CD4-positive, alpha-beta T cell (primary cell): ENCODE measurements at places on chromosomes 7 and 10. TPM values are rescaled to one million over a fixed set of nuclear protein-coding genes. Genes with fewer than 3 reads are reported as not detected.

DNA sequence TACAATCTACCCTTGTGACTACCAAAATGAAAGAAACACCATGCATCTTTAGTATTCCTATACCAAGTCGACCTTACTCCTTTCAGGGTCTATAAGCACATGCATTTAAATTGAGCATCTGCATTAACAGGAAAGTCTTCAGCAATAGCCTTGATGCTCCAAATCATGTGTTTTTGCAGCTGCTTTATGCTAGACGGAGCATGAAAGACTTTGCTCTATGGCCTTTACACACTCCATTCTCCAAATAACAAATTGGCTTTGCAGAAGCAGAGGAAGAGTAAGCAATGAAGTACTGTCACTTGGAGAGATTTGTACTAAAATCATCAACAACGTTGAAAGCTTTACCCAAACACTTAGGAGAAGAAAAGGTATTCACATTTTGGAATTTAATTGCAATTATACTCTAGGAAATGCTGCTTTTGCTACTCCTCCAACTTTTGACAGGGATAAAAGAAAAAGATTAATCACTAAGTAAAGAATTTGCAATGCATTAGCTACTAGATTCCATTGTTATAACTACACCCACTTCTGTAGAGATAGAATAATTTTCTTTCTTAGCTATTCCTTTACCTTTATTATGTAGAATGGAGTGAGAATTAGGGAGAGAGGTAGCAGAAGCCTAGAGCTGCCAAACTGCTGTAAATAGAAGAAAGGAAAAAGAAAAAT is 131.8 kb downstream of the SEMA3E start:
- DNase-seq: no peak
- H3K4me1 ChIP-seq: no peaks in the 10 kb centered on the region
- no peak overlapping the region for H3K4me3 ChIP-seq
- H3K27me3 ChIP-seq: no peaks in the 10 kb centered on the region
- H3K27ac ChIP-seq: no peak overlapping the region
- no peaks in the 10 kb centered on the region for H3K36me3 ChIP-seq

- H3K4me3 ChIP-seq: no peak overlapping the region
- DNase-seq: no peak
- no peaks in the 10 kb centered on the region for H3K27me3 ChIP-seq
- H3K4me1 ChIP-seq: no peaks in the 10 kb centered on the region
These were observed 277.0 kb downstream of the MALRD1 start for GRCh38 chr10:19325581-19325980.

- H3K27me3 ChIP-seq: no peaks in the 10 kb centered on the region
These were observed 52.6 kb downstream of the SYPL1 start for GRCh38 chr7:106059556-106059955.

DNA sequence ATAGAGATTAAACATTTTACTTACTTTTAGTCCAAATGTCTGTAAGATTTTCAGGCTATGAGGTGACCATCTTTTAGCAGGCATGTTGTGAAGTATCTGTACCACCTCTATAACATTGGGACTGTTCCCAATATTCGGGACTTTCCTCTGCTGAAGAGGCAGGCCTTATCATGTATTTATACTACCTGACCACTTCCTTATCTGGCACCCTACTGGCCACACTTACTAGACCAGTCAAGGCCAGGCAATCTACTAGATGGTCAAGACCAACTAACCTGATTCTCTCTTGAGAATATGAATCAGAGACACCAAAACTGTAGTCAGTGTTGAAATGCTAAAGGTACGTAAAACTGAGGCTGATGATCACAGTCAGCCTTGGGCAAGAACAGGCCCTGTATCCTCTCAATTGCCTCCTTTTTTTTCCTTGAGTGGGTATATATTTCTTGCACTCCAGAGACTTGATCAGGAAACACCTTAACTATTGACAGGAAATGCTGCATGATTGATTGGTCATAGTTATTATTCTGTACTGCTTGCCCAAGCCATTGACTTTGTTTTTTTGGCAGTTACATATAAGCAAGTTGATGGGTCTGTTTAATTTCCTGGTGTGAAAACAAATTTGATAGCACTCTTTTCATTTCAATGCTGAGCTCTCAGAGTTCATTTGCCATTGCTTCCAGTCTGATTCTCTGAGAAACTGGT is 5.2 kb upstream of the PRKAR2B start:
- no peaks in the 10 kb centered on the region for H3K27me3 ChIP-seq
- no peaks in the 10 kb centered on the region for H3K36me3 ChIP-seq
- DNase-seq: no peak
- no peak overlapping the region for H3K4me3 ChIP-seq
- H3K27ac ChIP-seq: no peak overlapping the region

DNA sequence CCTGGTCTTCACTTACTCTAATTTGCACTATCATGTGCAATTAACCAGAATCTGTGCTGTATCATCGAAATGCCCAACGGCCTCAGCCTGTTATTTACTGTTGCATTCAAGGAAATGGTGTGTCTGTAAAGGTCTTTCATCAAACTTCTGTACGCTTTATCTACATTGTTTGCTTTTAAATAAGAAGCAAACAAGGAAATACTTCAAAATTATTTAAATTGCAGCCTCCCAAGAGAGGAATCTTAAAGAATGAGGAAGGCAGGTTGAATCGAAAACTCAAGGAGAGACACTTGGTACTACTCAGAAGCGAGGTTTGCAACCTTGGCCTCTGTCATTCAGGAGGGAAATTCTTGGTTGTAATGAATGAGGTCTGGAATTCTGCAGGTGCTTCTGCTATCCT is 40.7 kb downstream of the MGAM start:
- no peaks in the 10 kb centered on the region for H3K36me3 ChIP-seq
- H3K27ac ChIP-seq: no peak overlapping the region
- no peak overlapping the region for H3K4me3 ChIP-seq
- no peak for DNase-seq
- peaks cover 6% of the 10 kb centered on the region for H3K27me3 ChIP-seq
- H3K4me1 ChIP-seq: no peaks in the 10 kb centered on the region

DNA sequence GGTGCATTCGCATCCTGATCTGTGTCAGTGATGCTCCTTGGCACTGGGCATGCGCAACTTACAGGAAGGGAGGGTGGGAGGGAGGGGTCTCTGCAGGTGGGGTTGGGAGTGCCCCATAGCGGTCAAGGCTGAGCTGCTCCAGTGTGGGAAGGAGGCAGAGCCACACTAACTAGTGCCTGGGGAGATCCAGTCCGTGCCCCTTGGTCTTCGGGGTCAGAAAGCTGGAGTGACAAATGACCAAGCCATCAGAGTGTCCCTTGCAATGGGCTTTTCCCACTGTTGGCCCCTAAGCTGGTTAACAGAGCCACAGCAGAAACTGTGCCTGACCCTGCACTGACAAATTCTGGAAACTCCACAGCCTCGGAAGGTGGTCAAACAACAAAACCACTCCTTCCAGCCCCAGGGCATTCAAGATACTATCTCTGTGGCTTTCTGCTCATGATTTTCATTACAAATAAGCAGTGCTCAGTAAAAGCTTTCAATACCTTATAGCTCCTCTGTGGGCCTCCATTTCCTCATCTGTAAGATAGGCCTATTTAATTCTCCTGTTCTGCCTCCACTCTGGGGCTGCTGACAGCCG is 138.1 kb upstream of the UNC5B start:
- H3K36me3 ChIP-seq: no peaks in the 10 kb centered on the region
- H3K27ac ChIP-seq: no peak overlapping the region
- no peak for DNase-seq
- no peak overlapping the region for H3K4me3 ChIP-seq
- no peaks in the 10 kb centered on the region for H3K27me3 ChIP-seq
- H3K4me1 ChIP-seq: no peaks in the 10 kb centered on the region

DNA sequence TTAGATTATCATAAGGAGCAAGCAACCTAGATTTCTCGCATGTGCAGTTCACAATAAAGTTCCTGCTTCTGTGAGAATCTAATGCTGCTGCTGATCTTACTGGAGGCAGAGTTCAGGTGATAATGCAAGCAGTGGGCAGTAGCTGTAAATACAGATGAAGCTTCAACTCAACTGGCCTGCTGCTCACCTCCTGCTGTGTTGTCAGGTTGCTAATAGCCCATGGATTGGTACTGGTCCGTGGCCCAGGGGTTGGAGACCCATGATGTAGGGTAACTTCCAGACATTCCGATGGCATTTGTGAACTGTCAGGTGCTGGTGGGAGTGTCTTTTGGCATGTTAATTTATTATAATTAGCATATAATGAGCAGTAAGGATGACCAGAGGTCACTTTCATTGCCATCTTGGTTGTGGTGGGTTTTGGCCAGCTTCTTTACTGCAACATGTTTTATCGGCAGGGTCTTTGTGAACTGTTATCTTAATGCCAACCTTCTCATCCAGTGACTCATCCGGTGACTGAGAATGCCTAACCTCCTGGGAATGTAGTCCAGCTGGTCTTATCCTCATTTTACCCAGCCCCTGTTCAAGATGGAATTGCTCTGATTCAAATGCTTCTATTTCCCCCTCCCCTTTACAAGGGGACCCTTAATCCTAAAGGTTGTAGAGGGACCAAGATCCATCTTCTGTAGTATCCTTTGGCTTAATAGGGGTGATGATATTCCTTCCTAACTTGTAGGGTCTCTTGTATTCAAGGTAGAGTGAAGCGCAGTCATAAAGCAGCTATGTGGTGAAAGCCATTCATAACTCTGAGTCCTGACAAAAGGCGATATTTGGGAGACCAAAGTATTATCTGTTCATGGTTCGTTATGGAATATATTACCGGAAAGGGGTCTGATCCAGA is 165.8 kb downstream of the CCSER2 start:
- no peaks in the 10 kb centered on the region for H3K4me1 ChIP-seq
- H3K27me3 ChIP-seq: no peaks in the 10 kb centered on the region
- no peak overlapping the region for H3K27ac ChIP-seq
- DNase-seq: no peak

DNA sequence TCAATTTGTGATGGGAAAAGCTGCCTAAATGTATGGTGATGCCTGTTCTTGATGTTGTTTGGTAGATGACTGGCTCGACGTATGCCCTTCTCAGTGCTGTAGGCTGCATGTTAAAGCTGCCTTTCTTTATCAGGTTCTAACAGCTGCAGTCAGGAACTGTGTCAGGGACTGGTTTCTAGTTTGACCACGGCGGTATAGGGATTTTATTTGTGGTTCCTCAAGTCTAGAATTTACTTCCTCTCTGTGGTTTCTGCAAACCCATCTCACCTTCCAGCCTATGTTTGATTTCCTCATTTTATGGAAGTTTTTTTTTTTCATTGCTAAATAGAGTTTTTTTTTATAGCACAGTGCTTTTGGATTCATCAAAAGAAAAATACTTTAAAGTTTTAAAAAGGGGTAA is 26.5 kb downstream of the LMTK2 start:
- no peak overlapping the region for H3K4me3 ChIP-seq
- H3K27ac ChIP-seq: no peak overlapping the region
- H3K27me3 ChIP-seq: no peaks in the 10 kb centered on the region
- H3K36me3 ChIP-seq: peaks cover 10% of the 10 kb centered on the region

DNA sequence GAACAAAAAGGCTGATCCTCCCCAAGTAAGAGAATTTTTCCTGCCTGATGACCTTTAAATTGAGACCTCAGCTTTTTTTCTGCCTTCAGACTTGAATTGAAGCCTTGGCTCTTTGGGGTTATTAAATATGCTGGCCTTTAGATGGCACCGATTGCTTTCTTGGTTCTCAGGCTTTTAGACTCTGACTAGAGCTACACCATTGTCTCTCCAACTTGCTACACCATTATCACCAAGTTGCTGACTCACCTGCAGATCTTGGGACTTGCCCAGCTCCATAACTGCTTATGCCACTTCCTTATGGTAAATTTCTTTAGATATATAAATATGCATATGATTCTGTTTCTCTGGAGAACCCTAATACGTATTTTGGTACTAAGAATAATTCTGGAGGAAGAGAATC is 3.1 kb upstream of the ABCA13 start:
- H3K4me1 ChIP-seq: no peaks in the 10 kb centered on the region
- H3K36me3 ChIP-seq: no peaks in the 10 kb centered on the region
- H3K4me3 ChIP-seq: no peak overlapping the region

GRCh38 chr7:116249969-116250553 is 39.7 kb downstream of the TES start:
- no peak for DNase-seq
- H3K36me3 ChIP-seq: peaks cover 73% of the 10 kb centered on the region
- H3K27me3 ChIP-seq: no peaks in the 10 kb centered on the region
- H3K4me1 ChIP-seq: no peaks in the 10 kb centered on the region
- H3K27ac ChIP-seq: no peak overlapping the region

DNA sequence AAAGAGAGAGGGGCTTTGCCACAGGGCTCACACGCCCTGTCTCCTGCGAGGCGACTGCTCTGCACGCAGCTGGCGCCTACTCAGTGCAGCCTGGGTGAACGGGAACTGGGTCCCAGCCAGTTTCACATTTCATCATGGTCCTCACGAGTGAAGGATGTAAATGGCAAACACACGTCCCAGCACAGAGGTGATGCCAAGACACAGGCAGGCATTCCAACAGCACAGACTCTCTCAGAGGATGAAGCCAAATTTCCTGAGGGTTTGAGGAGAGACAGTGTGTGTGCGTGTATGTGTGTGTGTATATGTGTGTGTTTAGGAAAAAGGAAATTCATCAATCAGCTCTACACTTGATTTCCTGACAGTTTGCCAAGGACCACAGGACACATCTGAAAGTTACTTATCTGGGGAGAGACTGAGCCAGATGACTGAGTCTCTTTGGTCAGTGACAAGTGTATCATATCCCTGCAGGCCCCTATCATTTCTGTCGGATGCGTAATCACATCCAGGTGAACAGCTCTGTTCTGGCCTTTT is 53.9 kb downstream of the CHST15 start:
- H3K4me1 ChIP-seq: peaks cover 12% of the 10 kb centered on the region
- no peak overlapping the region for H3K4me3 ChIP-seq
- DNase-seq: no peak

DNA sequence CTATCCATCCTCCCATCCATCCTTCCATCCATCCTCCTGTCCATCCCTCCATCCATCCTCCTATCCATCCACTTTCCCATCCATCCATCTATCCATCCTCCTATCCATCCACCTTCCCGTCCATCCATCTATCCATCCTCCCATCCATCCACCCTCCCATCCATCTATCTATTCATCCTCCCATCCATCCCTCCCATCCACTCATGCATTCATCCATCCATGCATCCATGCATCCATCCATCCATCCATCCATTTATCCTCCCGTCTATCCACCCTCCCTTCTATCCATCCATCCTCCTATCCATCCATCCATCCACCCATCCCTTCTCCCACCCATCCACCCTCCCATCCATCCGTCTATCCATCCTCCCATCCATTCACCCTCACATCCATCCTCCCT is 25.2 kb upstream of the PSMG3 start:
- no peak overlapping the region for H3K27ac ChIP-seq
- H3K4me3 ChIP-seq: no peak overlapping the region
- peaks cover 32% of the 10 kb centered on the region for H3K27me3 ChIP-seq
- H3K4me1 ChIP-seq: peaks cover 24% of the 10 kb centered on the region

- no peaks in the 10 kb centered on the region for H3K36me3 ChIP-seq
- DNase-seq: no peak
- H3K4me1 ChIP-seq: no peaks in the 10 kb centered on the region
- no peaks in the 10 kb centered on the region for H3K27me3 ChIP-seq
- H3K4me3 ChIP-seq: no peak overlapping the region
These were observed 282.0 kb downstream of the SEC23IP start for GRCh38 chr10:120174491-120174890.

IQUB gene
- total RNA-seq: not detected

PNLIPRP3 gene
- total RNA-seq: not detected

TMEM184A gene
- total RNA-seq: not detected

RBP4 gene
- not detected for total RNA-seq

MMD2 gene
- not detected for total RNA-seq

GRID2IP gene
- 0.39 TPM for total RNA-seq

GIMAP8 gene
- total RNA-seq: 3.8 TPM

NXPH1 gene
- total RNA-seq: not detected

CFTR gene
- total RNA-seq: not detected

AGR2 gene
- not detected for total RNA-seq
